Mesenteric fat pad (tissue), 1 donor: ENCODE measurements at places on chromosomes 7 and 10. TPM values are rescaled to one million over a fixed set of nuclear protein-coding genes. Genes with fewer than 3 reads are reported as not detected.

DNA sequence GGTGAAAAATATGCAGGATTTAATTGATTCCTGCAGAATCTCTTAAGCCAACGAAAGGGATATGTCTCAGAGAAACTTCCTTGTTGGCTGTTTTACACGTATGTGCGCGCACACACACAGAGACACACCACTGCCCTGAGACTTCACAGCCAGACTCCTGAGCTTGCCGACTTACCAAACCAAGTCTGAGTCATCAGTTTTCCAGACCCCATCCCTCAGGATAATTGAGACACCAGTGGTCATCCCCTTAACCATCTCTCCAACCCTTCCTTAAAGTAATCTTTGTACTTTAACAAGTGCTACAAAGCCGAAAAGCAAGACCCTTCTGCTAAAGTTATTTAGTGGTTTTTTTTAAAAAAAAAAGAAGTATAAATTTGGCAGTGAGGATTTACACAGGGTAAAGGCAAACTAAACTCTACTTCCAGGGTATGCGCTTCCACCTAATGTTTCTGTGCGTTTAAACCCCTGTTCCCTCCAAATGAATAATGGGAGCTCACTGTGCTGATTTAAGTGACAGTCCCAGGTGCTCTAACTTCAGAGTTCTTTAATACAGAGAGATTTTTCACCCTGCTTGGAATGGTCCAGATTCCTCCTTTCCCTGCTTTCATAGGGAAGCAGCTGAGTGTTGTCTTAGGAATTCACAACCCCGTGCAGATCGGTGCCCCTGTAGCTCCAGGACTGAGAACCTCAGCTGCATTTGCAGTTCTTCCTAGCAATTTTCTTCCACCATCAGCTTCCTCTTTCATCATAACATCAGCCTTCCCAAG, 198.5 kb downstream of the INHBA start:
- no peak for DNase-seq

DNA sequence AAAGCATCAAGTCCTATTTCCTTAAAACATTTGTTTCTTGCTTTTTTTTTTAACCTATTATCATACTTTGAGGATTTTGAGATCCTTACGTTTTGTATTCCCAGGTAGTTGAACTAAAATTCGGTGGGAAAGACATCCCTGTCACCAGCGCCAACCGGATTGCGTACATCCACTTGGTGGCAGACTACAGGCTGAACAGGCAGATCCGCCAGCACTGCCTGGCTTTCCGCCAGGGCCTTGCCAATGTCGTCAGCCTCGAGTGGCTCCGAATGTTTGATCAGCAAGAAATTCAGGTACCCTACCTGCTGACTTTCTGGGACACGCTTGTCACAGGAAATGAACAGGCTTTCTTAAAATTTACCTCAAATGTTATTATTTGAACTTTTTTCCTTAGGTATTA, 83.0 kb upstream of the DNAJB6 start:
- DNase-seq: peak; percentile 82

DNA sequence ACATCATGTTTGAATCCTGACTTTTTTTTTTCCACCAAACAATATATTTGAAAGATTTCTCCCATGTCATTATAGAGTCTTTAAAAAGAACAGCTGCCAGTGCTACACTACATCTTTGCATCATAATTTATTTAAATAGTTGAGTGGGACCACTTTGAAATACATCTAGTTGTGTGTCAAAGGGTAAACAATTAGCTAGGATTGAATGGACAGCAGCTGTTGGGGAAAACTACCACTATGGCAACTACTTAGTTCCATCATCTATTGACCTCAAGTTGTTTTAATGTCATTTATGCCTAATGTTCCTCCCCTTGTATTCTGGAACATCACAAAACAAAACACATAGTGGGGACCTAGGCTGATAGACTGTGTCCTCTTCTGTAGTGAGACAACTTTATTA, 985.1 kb downstream of the SORCS1 start:
- no peak for DNase-seq

DNA sequence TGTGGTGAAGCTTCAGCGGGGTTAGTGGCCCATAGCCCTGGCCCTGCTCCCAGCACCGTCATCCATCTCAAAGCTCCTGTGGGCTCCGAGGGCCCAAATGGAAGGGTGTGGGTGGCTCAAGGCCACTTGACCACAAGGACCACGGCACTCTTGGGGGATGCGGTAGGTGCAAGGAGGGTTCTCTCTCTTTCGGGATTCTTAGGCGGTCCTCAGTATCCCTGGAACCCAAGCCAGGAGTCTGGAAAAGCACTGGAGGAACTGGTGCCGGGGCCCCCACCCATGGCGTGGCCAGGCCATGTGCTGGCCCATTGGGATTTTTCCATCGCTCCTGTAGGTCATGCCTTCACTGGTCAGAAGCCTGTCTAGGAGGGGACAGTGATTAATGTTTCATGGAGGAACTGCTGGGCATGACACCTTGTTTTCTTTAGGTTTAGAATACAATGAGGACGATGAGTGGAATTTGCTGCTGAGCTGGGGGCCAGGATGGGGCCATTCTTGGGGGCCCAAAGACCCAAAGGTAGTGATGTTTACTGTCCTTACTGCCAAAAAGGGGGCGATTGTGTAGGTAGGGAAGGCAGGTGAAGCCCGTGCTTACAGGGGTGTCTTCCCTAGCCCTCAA, 16.7 kb downstream of the AQP1 start:
- DNase-seq: peak; percentile 62

- DNase-seq: peak; percentile 91
Observed at GRCh38 chr7:73811760-73812168, 19.0 kb upstream of the CLDN4 start.

- no peak for DNase-seq
Observed at GRCh38 chr10:71486484-71487114, 89.9 kb downstream of the CDH23 start.

DNA sequence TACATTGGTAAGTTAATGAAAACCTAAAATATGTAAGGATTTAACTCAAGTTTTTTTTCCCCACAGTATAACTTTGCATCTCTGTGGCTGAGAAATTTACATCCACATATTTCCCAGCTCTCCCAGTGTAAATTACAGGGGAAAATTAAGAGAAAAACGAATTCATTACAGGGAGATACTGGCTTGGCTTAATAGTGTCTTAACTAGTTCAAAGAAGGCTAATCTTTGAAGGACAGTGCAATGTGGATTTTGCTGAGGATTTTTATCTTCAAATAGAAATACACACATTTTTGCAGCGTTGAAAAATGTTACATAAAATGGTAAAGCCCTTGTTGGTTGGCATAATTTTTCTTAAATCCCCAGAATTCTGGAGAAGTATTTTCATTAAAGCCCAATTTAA, 1.5 kb downstream of the CBX3 start:
- DNase-seq: no peak

- DNase-seq: no peak
Observed at GRCh38 chr7:4687956-4688355, 5.9 kb downstream of the FOXK1 start.

DNA sequence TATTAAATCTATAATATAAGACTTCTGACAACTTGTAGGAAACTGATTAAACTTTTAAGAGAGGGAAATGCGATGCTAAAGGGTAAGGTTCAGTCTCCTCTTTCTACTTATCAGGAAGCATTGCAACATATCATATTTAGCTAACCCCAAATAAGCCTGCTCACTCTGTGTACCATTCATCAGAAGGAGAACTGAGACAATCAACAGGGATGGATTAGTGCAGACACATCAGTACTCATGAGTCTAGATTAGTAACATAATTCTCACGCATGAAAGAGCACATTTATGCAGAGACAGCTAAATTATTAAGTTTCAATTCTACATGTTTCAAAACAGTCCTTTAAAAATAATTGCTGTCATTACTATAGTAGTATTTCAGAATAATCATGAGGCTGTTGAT, 354.2 kb upstream of the ZWINT start:
- DNase-seq: no peak

- no peak for DNase-seq
Observed at GRCh38 chr7:116805100-116805544, 57.3 kb upstream of the CAPZA2 start.

- DNase-seq: no peak
Observed at GRCh38 chr7:86978808-86979506, 80.5 kb downstream of the ELAPOR2 start.

DNA sequence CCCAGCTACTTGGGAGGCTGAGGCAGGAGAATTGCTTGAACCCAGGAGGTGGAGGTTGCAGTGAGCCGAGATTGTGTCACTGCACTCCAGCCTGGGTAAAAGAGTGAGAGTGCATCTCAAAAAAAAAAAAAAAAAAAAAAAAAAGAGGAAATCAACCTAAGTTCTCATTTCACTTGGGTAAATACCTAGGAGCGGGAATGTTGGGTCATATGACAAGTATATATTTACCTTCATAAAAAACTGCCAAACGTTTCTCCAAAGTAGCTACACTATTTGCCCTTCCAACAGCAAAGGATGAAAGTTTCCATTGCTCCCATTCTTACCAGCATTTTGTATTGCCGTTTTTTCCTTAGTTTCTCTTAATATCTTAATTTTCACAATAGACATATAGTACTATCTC, 9.8 kb downstream of the P4HA1 start:
- DNase-seq: no peak

GRCh38 chr10:62719061-62719460, 85.5 kb upstream of the ADO start:
- no peak for DNase-seq

- no peak for DNase-seq
Observed at GRCh38 chr10:22259280-22259679, 41.5 kb upstream of the EBLN1 start.

- no peak for DNase-seq
Observed at GRCh38 chr7:75813084-75813483, 522 bp downstream of the CCL24 start.

DNA sequence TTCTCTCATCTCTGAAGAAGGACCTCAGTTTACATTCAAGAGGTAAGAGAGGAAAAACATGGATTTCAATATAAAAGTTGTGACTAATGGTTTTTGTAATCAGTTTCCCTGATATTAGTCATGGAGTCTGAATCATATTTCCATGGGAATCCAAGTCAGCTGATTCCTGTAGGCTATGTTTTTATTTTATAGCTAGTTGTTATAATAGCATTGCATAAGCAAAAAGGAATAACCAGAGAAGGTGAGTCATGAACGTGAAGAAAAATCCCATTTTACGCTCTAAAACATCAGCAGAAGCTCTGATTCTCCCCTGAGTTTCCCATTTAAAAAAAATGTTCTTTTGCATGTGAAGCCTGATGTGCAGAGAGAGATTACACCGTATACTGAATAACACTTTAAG, 299.3 kb downstream of the SFMBT2 start:
- DNase-seq: no peak

- peak; percentile 37 for DNase-seq
Observed at GRCh38 chr7:82559193-82559805, 115.7 kb upstream of the CACNA2D1 start.

DNA sequence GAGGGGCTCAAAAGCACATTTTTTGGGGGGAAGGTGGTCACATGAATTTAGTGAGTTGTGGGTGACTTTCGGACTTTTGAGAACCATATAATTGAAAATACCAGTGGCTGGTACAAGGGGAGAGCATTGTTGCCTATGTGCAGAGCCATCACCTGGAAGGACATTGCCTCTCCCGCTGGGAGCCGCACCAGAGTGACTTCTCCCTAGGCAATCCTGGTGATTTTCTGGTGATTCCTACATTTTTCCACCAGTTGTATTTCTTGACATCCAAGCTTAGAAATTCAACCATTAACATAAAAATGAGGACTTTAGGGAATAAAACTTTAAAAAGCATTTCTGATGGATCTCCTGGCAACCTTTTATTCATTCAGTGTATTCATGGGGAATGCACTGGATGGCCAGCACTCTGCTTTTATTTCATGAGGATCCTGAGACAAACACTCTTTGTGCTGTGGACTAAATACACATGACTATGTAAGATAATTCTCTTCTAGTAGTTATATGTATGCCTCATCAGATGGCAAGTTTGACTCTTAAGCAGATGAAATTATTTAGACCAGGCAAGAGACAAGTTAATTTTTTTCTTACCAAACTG, 41.8 kb upstream of the MKI67 start:
- no peak for DNase-seq

DNA sequence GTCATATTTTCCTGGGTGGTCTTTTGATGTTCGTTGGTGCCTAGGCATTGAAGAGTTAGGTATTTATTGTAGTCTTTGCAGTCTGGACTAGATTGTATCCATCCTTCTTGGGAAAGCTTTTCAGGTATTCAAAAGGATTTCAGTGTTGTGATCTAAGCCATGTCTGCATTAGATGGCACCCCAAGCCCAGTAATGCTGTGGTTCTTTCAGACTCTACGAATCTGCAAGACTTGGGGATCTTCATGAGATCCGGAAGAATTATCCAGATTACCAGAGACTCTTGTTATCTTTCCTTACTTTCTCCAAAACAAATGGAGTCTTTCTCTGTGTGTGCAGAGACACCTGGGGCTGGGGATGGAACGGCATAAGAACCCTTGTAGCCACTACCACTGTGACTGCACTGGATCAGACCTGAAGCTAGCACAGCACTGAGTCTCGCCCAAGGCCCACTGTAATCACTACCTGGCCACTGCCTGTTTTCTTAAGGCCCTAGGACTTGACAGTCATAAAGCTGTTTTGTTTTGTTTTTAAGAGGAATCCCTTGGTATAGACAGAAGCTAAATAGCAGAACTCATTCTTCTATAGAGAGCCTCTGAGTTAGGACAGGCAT, 75.5 kb downstream of the MARCHF5 start:
- DNase-seq: no peak

GRCh38 chr10:36096576-36096975, 454.5 kb upstream of the FZD8 start:
- DNase-seq: no peak

DNA sequence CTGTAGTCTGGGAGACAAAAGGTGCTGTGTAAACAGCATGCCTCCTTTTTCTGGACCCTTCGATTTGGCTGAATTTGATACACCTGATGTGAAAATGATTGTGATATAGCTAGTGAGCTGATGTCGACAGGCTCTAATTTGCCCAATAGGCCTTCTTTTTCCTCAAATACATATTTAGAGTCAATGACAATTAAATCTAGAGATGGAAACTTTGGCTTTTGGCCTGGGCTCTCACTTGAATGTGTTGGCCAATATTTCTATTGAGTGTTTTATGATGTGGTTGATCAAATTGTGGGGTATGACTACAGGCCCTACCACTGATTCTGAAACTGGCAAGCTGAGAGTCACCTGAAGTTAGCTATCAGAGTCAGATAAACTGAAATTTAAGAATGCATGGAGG, 151.8 kb upstream of the MEOX2 start:
- DNase-seq: no peak

GSTO2 gene
- total RNA-seq: 0.45 TPM

IQCE gene
- total RNA-seq: 14.4 TPM

CTAGE8 gene
- total RNA-seq: 0.71 TPM

TCTN3 gene
- total RNA-seq: 27.3 TPM

HMX3 gene
- total RNA-seq: not detected

C10orf67 gene
- total RNA-seq: not detected

TCAF2 gene
- total RNA-seq: 0.87 TPM

CALML5 gene
- not detected for total RNA-seq

CFAP69 gene
- 10.4 TPM for total RNA-seq

TMEM139 gene
- total RNA-seq: 3.7 TPM

SFTPA1 gene
- total RNA-seq: not detected

CALHM2 gene
- 40.3 TPM for total RNA-seq
